ENCODE measurements at places on chromosomes 1 and 21. TPM values are rescaled to one million over a fixed set of nuclear protein-coding genes. Genes with fewer than 3 reads are reported as not detected.

Gene CD5L
- total RNA-seq = 0.19 TPM

Gene HSD3B1
- total RNA-seq = not detected

Gene CCDC28B
- 1.5 TPM for total RNA-seq

Gene ARHGAP29
- 30.5 TPM for total RNA-seq

Gene C1orf226
- 1.7 TPM for total RNA-seq

Gene PRELP
- total RNA-seq = 2.2 TPM

Gene PKNOX1
- 19.6 TPM for total RNA-seq

Gene CRP
- total RNA-seq = not detected

Gene NEK7
- 63.6 TPM for total RNA-seq

Gene LCA5L
- 0.44 TPM for total RNA-seq

Gene KISS1
- total RNA-seq = not detected

Gene FMOD
- 29.9 TPM for total RNA-seq

DNA sequence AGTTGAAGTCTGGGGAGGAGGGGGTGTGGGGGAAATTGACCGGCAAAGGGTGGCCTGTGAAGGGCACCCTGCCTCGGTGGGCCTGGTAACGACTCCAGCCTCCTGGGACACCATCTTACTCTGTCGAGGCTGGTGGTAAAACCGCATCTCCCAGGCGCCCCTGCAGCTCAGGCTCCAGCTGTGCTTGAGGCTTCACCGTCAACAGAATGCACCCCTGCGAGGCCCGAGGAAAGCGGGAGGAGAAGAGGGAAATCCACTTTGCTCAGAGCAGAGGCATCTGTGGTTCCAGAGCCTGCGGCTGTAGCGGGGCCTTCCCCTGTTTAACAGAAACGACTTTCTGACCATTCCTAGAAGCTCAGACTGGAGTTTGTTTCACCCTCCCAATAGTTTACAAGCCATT, 165.6 kb downstream of the NPHP4 start:
- no peak for DNase-seq

GRCh38 chr1:100989306-100990077, 36.1 kb downstream of the DPH5 start:
- DNase-seq = no peak

GRCh38 chr1:84890566-84890965, 2.4 kb downstream of the LPAR3 start:
- no peak for DNase-seq

DNA sequence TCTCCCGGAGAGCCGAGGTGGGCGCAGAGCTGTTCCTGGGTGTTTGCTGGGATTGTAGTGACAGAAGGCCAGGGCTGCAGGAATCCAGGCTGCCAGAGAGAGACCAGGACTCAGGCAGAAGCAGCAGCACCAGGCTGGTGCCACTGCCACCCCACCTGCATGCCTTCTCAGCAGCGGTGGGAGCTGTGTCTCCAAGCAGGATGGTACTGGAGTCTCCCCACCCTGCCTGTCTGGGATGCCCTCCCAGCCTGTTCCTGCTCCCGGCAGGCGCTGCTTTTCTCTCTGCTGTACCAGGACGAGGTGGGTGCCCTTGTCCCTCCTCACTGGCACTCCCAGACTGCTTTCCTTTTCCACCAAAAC, 4.5 kb upstream of the HES4 start:
- DNase-seq = no peak

DNA sequence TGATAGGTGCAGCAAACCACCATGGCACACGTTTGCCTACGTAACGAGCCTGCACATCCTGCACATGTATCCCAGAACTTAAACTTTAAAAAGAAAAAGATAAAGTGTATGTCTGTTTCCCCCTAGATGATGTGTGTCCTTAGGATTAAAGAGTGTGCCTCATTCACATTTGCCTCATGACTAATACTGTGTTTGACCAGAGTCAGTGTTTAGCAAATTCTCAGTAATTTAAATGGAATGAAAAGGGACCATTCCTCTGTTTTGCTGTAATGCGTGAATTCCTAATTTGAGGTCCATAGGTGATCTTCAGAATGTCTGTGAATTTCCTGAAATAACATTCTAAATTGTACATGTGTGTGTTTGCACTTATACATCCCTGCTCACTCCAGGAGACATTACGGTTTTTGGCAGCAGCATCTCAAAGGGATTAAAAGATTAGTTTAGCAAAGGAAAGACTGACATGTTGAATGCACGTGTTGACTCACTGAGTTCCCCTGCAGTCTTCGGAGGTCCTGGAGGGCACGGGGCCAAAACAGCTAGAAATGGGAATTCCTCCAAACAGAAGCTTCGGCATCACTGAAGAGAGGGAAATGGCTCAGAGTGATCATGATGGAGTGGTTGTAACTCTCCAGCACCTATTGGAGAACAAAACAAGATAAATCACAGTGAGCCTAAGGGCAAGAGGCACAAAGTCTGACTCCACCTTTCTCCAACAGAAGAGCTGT, 19.1 kb upstream of the SLC35F3 start:
- DNase-seq = no peak

- no peak for DNase-seq
These were observed 2.0 kb upstream of the COL9A2 start for GRCh38 chr1:40318970-40319621.

- no peak for DNase-seq
These were observed 38.0 kb downstream of the NFIA start for GRCh38 chr1:61120246-61120840.

DNA sequence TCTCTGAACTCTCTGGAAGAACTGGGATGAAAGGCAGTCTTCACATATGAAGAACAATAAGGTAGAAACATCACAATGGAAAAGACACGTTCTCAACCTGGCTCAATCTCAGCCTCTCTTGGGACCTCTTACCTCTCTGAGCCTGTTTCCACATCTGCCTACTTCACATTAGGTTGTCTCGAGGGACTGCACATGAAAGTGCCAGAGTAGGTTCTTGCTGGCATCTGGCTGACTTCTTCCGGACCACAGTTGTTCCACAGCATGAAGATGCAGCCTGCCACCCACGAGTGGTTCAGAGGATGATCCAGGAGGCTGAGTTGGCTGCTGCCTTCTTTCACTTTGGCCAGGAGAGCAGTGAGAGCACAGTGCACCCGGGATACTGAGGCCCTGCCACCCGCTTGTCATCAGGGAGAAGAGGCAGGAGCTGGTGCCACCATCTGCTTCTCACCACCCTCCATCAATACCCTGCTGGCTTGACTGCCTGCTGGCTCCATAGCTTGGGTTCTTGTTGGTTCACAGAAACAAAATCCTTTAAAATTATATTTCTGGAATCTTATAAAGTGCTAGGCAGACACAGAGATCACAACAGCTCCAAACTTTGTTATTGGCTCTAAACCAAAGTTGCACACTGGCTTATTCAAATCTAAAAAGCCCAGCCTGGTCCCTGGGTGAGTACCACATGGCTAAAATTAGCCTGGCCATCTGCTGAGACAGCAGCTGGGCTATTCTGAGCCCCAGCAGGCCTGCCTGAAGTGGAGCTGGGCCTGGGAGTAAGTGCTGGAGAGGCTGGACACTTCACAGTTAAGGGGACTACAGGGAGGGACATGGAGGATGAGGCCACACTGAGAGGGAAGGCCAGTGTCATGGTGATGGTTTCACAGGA, 46.9 kb upstream of the LIN9 start:
- no peak for DNase-seq

DNA sequence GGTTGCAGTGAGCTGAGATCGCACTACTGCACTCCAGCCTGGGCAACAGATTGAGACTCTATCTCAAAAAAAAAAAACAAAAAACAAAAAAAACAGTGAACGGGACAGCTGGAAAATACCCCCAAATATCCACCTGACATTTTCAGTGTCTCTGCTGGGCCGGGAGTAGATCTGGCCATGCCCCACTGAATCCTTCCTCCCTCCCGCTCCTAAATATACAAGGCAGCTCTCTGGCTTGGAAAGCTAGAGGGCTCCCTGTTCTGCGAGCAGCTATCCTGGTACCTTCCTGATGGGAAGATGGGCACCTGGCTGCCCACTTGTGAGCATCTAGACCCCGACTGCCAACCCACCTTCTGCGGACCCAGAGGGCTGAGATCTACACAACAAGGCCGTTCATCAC, 21.4 kb downstream of the SPSB1 start:
- DNase-seq = no peak

DNA sequence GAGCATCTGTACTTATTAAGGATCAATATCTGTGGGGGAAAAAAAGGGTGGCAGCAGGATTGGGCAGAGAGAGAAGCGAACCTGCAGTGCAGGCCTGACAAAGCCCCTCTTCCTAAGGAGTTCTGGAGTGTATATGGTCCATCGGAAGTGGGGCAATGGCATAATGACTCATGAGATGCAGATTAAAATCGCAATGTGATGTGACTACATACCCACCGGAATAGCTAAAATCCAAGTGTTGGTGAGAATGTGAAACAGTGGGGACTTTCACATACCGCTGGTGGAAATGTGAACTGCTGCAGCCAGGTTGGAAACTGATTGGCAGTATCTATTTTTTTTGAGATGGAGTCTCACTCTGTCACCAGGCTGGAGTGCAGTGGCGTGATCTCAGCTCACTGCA, 8.2 kb upstream of the CREG1 start:
- DNase-seq = no peak

DNA sequence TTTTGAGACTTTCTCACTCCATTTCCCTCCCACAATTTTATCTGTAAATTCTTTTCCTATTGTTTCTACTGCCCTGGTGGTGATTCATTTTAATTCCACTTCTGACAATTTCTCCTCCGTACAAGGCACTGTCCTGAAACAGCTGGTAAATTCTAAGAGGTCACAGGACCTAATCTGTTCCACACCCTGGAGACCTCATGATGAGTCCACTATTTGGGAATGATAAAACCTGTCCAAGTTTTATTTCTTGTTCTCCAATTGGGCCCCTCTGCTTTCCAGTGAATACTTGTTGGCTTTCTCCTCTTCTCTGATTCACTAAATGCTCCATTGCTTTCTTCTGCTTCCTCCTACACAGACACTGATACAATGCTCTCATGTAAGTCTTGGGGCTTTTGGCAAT, 343.1 kb upstream of the DUSP10 start:
- DNase-seq = no peak

DNA sequence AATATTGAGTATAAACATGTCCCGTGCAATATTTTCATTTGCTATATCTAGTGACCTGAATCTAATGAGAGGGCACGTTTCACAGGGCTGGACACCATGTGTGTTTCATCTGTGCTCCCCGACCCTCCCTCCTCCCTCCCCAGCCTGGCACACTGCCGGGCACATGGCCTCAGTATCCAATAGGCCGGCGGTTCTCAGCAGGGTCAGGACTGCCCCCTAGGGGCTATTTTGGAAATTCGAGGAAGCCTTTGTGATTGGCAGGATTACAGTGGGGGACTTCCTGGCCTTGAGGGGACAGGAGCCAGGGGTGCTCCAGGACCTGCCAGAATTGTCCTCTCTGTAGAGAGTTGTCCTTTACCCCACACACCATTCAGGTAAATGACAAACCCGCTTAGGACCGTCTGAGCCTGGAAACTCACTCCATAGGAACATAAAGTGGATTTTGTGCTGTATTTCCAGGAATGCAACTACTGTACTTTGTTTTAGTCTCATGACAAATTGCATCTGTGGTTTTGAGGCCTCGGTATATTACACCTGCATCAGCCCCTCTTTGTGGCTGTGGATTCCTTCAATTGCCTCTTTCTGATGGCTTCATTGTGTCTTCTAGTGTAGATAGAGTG, 109.5 kb upstream of the SIM2 start:
- DNase-seq = no peak

- DNase-seq = no peak
These were observed 436.6 kb upstream of the BEND5 start for GRCh38 chr1:49213301-49213700.

- no peak for DNase-seq
These were observed 15.6 kb upstream of the PROX1 start for GRCh38 chr1:213972141-213972540.

DNA sequence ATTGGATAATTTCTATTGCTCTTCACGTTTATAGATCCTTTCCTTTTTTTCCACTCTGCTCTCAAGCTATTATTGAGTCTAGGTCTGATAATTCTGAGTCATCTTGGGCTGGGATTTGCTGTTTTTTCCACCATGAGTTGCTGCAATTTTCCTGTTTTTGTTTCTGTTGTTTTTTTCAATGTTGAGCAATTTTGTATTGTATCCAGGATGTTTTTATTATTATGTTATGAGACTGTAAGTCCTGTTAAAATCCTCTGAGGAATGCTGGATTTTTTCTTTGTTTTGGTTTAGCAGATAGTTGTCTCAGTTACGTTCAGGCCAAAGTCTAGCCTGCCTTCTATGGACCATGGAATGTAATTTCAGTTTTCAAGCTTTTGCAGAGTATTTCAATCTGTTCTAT, 13.0 kb upstream of the SLC35A3 start:
- no peak for DNase-seq

- no peak for DNase-seq
These were observed 5.9 kb downstream of the COX20 start for GRCh38 chr1:244841273-244841927.

- DNase-seq = no peak
These were observed 1.3 kb upstream of the TTF2 start for GRCh38 chr1:117058810-117059209.

DNA sequence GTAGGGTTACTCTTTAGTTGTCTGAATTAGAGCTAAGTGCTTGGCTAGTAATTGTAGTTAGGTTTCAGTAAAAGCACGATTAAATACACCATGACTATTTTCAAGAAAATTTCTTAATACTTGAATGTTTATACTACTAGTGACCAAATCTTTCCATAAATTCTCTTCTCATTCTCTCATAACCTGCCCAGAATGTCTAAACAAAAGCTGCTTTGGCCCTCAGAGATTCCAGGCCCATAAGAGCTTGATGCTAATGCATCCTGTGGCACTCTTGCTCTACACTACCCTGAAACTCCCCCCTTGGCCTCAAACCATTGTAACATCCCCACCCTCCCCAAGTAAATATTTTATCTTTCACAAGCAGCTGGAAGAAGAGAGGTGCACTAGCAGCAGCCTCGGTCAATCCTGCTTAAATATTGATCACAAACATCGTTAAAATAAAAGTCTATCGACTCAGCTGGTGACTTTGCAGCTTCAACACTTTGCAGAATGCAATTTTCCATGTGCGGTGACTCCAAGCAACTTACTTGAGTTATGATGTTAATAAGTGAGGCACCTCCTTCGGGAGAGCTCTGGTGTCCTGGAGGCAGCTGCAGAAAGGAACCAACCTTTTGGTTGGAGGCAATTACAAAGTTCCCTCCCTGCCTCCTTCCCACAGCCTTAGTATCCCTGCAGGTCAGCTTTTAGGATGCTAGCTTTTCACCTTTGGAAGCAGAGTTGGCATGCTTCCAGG, 315.6 kb upstream of the PLXNA2 start:
- no peak for DNase-seq

- no peak for DNase-seq
These were observed 46.3 kb downstream of the CASQ2 start for GRCh38 chr1:115722221-115722620.

GRCh38 chr1:243378669-243379068, 122.8 kb downstream of the SDCCAG8 start:
- DNase-seq = no peak

GRCh38 chr1:44016890-44017400, 14.3 kb downstream of the SLC6A9 start:
- DNase-seq = no peak
